ENCODE measurements at places on chromosomes 5 and 9.
A peak's percentile ranks its signal among the peaks of the same experiment; 100 is the strongest.

DNA sequence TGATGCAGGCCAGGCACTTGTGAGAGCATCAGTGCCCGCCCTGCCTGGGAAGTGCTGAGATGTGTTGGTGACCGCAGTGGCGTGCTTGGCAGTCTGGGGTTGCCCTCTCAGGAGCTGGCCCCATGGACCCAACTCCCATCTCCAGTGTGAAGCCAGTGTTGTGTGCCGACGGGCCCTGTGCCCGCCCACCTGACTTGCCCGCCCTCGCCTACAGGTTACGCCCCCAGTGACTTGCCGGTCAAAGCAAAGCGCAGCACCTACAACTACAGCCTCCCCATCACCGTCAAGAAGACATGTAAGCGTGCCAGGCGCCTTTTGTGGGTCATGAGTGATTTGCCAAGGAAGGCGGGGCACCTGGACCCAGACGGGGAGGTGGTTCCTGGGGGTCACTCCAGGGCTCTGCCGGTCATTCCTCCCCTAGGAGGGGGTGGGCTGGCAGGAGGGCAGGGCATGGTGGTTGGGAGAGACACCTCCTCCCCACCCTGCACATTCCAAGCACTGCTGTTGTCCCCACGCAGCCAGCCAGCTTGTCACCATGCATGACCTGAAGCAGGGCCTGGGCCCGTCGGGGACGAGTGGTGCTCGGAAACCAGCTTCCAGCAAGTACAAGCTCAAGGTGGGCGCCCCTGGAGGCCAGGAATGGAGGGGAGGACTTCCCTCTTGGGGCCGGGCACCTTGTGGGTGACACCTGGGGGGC, 7.4 kb upstream of the CEL start:
- DNase-seq: no peak

DNA sequence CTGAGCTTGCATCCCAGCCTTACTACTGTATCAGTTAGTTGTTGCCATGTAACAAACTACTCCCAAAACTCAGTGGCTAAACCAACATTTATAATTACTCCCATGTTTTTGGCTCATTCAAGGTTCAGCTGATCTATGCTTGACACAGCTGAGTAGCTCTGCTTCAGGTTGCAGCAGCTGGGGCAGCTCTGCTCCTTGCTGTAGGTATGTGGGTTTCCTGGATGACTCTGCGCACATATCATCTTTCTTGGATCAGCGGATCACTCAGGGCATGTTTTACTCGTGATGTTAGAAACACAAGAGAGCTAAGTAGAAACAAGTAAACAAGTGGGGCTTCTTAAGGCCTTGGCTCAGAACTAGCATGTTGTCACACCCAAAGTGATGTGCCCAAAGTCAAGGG, 15.1 kb downstream of the TEK start:
- DNase-seq: no peak

- no peak for DNase-seq
These were observed 128.1 kb downstream of the BARX1 start for GRCh38 chr9:93826905-93827544.

GRCh38 chr9:113558632-113559502, 95.3 kb downstream of the RGS3 start:
- no peak for DNase-seq

- DNase-seq: no peak
These were observed 133.1 kb upstream of the MAP1B start for GRCh38 chr5:71974165-71974564.

GRCh38 chr9:126667190-126668055, 53.7 kb downstream of the LMX1B start:
- DNase-seq: no peak

DNA sequence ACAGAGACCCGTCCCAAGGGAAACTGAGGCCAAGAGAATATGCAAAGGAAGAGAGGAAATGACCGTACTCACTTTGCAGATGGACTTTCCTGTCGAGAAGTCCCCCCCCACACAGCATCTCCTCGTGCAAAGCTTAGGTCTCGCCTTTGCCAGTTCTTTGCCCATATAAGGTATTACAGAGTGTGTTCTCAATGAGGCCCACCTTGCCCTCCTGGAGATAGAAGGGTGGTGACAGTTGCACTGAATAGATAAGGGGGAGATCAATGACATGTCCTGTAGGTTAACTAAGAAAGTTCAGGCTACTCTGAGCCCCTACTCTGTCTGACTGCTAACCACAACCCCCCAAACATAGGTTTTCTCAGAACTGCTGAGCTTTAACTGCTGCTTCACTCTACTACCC, 68.2 kb upstream of the SPTLC1 start:
- DNase-seq: no peak

- DNase-seq: no peak
These were observed 16.6 kb downstream of the ZNF131 start for GRCh38 chr5:43137326-43137725.

DNA sequence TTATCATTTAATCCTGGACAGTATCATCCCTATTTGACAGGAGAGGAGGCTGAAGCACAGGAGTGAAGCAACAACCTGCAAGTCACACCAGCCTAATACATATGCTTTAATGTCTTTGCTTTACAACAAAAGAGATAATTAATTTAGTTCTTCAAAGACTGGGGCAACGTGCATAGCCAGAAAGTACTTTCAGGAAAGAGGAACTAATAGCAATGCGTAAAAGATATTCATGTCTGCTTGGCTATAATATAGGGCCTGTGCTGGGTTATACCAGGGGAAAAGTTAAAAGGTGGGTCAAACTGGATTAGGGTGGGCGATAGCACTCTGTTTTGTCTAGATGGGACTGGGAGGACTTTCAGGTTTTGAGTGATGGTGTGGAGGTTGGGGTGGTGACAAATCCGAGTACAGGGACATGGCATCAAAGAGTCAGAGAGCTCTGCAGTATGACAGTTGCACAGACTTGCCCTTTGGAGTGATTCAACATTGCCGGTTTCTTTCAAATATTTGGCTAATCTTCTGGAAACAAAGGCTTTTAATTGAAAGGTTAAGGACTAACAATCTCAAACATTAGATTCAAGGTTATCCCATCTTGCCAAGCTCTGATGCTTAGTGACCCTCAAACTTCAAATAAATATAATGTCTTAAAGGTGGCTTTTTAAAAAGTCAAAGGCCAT, 11.9 kb downstream of the DAB2 start:
- no peak for DNase-seq

DNA sequence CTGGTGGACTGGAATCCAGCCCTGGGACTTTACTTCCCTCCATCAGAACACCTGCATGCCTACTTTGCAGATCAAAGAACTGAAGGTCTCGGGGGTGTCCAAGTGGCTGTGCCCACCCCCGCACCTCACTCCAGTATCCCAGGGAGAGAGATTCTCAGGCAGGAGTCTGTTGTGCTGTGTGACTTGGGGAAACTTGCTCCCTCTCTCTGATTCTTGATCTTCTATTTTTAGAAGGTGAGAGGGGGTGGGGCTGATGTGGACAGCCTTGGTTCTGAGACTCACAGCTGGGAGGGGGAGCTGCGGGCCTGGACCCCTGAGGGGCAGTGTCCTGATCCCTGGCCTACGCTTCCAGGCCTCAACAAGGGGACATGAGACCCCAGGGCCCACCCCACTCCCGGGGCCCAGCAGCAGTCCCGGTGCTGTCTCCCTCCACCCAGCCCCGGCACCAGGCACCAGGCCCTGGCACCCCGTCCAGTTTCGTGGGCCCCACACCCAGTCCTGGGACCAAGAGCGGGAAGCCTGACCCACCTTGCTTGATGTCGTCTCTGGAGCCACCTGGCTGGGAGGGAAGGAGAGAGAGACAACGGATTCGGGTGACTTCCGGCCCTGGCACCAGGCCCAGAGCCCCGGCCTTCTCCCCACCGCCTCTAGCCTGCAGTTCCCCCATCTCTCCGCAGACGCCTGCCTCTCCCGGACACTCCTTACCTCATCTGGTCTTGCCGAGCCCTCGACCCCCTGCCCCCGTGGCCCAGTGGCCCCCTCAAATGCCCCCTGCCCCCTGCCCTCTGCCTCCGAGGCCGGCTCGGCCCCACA, 74.0 kb upstream of the SPTLC1 start:
- no peak for DNase-seq

- no peak for DNase-seq
These were observed 27.2 kb downstream of the NEK6 start for GRCh38 chr9:124284940-124285441.

- peak; percentile 98 for DNase-seq
These were observed 129.0 kb upstream of the WWC1 start for GRCh38 chr5:168162464-168162863.

- DNase-seq: no peak
These were observed 42.5 kb upstream of the SYNPO start for GRCh38 chr5:150598006-150598405.

- DNase-seq: no peak
These were observed at the start of gene PCDHGA5 for GRCh38 chr5:141363952-141364660. Gene PCDHGA5 (plus strand): TSS chr5:141364162. CDS start chr5:141364331, 169 bp downstream.

DNA sequence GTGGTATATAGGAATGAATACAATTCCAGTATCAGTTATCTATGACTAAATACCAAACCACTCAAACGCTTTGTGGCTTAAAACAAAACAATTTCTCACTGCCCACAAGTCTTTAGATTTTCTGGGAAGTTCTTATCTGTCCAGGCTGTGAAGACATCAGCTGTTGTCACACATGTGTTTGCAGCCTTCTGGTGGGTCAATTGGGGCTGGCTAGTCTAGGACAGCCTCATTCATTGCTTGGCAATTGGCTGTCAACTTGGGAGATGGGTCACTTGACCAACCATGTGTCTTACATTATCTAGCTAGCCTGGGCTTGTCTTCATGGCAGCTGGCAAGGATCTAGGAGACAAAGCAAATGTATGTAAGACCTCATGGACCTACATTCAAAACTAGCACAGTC, 53.8 kb upstream of the PAPPA start:
- DNase-seq: no peak

DNA sequence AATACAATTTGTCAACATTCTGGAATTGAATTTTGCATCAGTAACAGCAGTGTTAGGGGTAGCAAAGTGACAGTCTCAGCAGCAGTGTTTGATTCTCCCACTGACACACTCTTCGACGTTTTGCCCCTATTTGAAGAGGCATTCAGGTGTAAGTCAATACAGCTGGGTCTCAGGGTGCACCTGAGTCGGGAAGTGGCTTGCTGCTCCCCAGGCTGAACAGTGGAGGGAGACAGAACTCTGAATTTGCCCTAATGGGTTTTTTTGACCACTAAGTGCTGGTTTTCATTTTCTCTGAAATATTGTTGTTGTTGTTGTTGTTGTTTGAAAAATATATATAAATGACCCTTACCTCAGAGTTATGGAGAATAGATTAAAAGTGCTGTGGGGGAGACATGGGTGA, 223.2 kb downstream of the TLR4 start:
- DNase-seq: no peak

GRCh38 chr9:77003366-77003765, 16.1 kb upstream of the FOXB2 start:
- DNase-seq: no peak

- DNase-seq: no peak
These were observed 232.7 kb downstream of the CCDC171 start for GRCh38 chr9:15785584-15785983.

GRCh38 chr9:107927276-107927675, 437.7 kb upstream of the KLF4 start:
- DNase-seq: no peak

GRCh38 chr9:113931140-113931539, 55.0 kb downstream of the ZNF618 start:
- peak; percentile 92 for DNase-seq

DNA sequence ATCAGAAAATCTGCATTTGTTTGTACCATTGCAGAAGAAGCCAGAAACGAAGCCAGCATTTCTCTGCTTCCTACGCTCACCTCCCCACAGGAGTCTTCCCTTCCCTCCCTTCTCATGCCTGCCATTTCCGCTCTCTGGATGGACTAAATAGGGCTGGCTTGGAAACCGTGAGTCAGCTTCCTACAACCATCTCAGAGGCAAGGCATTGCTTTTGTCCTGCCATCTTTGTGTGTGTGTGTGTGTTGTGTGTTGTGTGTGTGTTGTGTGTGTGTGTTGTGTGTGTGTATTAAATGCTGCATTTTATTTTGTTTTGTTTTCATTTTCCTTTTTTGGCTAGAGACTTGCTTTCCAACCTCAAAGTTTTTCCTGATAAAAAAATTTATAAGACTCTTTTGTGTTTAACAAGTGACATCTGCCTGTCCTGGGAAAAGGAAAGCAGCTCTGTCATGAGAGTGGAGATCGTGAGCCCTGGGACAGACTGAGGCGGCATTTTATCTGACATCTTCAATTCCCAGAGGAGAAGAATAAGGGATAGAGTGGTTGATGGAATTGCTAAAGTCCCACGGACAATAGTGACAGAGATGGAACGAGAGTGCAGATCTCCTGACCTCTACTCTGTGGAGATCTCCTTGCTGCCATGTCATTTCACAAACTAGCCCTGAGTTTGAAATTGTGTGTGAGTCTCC, 7.5 kb upstream of the EGFLAM start:
- DNase-seq: no peak

DNA sequence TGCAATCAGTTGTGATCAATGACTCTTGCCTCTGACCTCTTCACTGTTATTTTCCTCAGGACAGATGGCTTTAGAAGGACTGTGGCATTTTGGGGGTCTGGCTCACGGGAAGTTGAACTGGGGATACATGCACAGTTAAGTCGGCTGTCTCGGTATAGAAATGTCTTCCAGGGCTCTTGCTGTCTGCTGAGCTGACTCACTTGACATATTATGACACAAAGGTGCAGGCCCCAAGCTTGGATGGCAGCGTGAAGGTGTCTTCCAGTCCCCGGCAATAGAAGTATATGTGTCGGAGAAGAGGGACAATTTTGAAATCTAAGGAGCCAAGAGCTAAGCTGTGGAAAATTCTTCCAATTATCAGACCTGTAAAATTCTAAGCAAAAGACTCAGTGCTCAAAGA, 9.8 kb upstream of the ARSI start:
- DNase-seq: no peak

GRCh38 chr5:113169720-113170119, 193.1 kb downstream of the DCP2 start:
- DNase-seq: no peak

DNA sequence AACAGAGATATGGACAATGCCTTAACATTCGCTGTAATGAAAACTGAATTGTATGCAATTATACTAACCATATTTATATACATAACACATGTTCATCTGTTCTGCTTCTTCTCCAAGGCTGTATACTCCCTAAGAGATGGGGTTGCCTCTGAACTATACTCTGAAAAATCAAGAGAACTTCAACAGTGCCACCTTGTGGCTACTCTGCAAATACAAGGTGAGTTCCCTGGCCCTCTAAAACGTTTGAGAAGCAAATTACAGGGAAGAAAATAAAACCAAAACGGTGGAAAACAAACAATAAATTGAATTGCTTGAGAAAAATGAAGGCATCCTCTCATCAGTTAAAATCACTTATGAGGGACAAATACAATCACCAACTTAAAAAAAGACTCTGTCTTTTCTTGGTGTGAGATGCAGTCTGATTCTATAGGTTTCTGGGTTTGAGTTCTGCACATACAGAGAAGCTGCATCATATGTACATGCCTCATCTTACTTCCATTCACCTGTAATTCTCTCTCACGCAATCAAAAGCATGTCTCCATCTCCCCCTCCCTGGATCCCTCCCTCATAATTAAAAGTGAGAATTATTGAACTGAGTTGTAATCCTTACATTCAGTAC, 98.6 kb downstream of the FBXW11 start:
- DNase-seq: peak; percentile 14

GRCh38 chr5:137092831-137093230, 406.3 kb downstream of the SPOCK1 start:
- DNase-seq: no peak

GRCh38 chr9:93250185-93250584, 66.2 kb downstream of the WNK2 start:
- no peak for DNase-seq
